ENCODE measurements at places on chromosomes 4 and X. TPM values are rescaled to one million over a fixed set of nuclear protein-coding genes. Genes with fewer than 3 reads are reported as not detected.

Gene CXCL5
- 34.0 TPM for total RNA-seq

Gene KIT
- total RNA-seq: not detected

Gene GAGE2A
- total RNA-seq: not detected

Gene GAB1
- total RNA-seq: 2.2 TPM

Gene ADGRL3
- 0.02 TPM for total RNA-seq

Gene BMP3
- not detected for total RNA-seq

Gene CTAG1A
- total RNA-seq: not detected

Gene JAKMIP1
- not detected for total RNA-seq

Gene DACH2
- not detected for total RNA-seq

Gene RAB28
- total RNA-seq: 9.1 TPM

Gene HSFX4
- total RNA-seq: not detected

Gene RNF212
- total RNA-seq: 3.4 TPM

Gene NLGN3
- 0.84 TPM for total RNA-seq

Gene DMD
- total RNA-seq: 0.05 TPM

Gene DUSP21
- total RNA-seq: not detected

Gene SSX3
- total RNA-seq: not detected

Gene STK26
- total RNA-seq: 11.3 TPM

Gene AWAT2
- not detected for total RNA-seq

Gene FREM3
- total RNA-seq: not detected

Gene IL1RAPL2
- not detected for total RNA-seq

Gene GLRA2
- total RNA-seq: not detected

Gene ITGB1BP2
- 0.88 TPM for total RNA-seq

Gene CDKL5
- total RNA-seq: 2.3 TPM

Gene GPR119
- total RNA-seq: not detected

Data from A549 treated with GW870086 at 1 μM for 4 hours (cell line).